ENCODE measurements at places on chromosomes 3 and 15.

DNA sequence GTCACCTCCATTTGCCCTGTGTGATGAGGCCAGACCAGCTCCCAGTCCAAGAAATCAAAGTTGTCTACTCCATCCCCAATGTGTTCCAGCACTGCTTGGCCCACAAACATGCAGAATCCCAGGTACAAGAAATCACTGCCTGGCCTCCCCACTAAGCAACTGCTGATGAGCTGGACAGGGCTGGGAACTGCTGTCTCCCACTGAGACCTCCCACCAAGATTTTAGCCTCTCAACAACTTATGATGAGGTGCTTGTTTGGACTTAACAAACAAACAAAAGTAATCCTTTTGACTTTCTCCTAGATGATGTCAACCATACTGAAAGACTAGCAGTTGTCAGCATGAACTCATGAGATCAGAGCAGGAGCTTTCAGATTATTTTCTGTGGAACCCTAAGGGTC, 260.1 kb upstream of the UBE2E2 start:
- DNase-seq, result no peak

GRCh38 chr3:24258727-24259600, 235.7 kb downstream of the THRB start:
- DNase-seq, result no peak

GRCh38 chr3:143608966-143609365, 239.3 kb downstream of the SLC9A9 start:
- no peak for DNase-seq

GRCh38 chr3:130677343-130677742, 69.3 kb downstream of the PIK3R4 start:
- no peak for DNase-seq

DNA sequence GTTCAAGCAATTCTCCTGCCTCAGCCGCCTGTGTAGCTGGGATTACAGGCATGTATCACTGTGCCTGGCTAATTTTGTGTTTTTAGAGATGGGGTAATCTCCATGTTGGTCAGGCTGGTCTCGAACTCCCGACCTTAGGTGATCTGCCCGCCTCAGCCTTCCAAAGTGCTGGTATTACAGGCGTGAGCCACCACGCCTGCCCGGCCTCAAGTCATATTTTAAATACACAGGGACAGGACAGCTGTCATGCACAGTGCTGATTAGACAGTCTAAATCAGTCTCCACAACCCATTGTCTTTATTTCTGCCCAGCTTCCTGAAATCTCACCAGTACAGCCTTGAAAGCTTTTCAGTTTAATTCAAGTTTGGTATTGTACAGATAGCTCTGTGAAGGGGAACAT, 587.4 kb downstream of the FOXP1 start:
- no peak for DNase-seq

DNA sequence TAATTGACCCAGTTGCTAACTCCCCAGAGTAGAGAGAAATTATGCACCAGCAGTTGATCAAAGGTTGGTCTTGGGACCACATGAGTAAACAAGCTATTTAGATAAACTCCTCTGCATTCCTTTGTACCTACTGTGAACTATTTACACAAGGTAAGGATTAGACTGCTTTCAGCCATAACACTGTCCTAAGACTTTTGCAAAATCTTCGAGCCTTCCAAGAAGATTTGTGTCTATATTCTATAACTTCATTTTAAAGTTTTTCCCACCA, 108.5 kb upstream of the UNC13C start:
- DNase-seq, result no peak

DNA sequence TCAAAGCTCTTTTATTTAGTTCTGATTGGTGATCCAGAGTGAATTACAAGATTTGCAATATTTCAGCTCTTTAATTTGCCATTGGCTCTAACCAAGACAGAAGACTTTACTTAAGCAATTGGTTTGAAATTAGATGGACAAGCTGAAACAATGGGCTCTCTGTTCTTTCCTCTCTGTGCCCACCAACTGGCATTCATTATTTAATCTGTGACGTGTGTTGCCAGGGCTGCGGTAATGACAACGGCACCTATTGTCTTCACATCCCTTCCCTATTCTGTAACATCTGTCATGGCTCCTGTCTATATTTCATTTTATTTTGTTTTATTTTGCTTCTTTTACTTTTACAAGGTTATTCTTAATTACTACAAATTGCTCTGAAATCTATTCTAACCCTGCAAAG, 33.9 kb downstream of the PLD1 start:
- no peak for DNase-seq

- no peak for DNase-seq
These were observed 1020.2 kb downstream of the SQOR start for GRCh38 chr15:46654993-46655392.

- peak; percentile 99 for DNase-seq
These were observed 554 bp upstream of the GSK3B start for GRCh38 chr3:120094776-120095225.

GRCh38 chr15:38559131-38559530, 5.5 kb downstream of the RASGRP1 start:
- no peak for DNase-seq

- no peak for DNase-seq
These were observed 2.6 kb upstream of the PHLDB2 start for GRCh38 chr3:111856501-111856900.

DNA sequence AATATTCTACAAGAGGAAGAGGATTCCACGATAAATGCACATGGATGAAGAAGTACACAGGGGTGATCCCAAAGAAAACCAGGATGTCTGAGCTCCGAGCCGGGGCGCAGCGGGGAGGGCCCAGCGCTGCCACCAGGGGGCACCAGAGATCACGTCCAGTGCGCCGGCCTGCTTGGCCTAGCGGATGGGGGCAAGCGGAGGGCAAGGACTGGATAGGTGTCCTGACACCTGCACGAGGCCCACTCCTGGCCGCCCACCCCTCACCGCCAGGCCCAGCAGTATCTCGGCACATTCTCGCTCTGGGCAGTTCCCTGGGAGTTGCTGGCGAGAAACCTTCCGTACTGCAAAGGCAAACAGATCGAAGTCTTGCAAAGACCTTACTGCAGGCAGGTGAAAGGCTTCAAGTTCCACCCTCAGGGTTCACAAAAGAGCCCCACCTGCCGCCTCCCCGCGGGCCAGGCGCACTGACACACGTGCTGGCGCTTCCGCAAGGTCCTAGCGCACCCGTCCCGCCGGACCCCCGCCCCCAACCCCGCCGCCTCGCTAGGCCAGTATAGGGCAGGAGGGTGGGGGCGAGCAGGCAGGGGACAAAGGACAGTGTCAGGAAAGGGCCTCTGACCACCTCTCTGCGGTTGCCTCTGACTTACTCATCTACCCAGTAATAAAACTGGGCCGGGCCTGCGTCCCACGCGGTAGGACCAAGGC, 3.3 kb downstream of the ANKRD63 start:
- DNase-seq, result peak; percentile 66

- DNase-seq, result peak; percentile 39
These were observed 89.5 kb upstream of the ZBED2 start for GRCh38 chr3:111684640-111685039.

GRCh38 chr15:48267766-48268165, 61.7 kb downstream of the SLC12A1 start:
- DNase-seq, result no peak

DNA sequence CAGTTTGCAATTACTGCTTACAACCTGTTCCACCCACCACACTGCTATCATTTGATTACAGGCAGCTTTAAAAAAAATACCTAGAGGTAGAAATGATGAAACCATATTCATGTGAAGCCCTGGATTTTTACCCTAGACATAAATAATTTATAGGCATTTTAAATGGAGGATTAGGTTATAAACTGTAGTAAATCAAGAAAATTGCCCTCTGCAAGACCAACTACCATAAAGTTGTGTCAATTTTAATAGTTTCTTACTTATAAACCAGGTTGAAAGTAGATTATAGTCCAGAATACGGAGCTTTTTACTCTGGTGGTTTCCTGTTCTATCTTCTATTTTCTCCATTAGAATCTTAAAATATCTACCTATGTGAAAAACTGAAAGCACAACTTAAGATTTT, 13.9 kb downstream of the TNIK start:
- DNase-seq, result no peak
